H7 (cell line): ENCODE measurements at places on chromosomes 7 and 10. TPM values are rescaled to one million over a fixed set of nuclear protein-coding genes. Genes with fewer than 3 reads are reported as not detected.

Gene FKBP6
- total RNA-seq: 0.10 TPM in 1 of 2 replicates, not detected in the other

Gene ZNF485
- total RNA-seq: 3.7 and 4.9 TPM in 2 replicates

Gene HTR5A
- not detected in 2 replicates for total RNA-seq

Gene GALNT17
- 67.7 and 72.3 TPM in 2 replicates for total RNA-seq

DNA sequence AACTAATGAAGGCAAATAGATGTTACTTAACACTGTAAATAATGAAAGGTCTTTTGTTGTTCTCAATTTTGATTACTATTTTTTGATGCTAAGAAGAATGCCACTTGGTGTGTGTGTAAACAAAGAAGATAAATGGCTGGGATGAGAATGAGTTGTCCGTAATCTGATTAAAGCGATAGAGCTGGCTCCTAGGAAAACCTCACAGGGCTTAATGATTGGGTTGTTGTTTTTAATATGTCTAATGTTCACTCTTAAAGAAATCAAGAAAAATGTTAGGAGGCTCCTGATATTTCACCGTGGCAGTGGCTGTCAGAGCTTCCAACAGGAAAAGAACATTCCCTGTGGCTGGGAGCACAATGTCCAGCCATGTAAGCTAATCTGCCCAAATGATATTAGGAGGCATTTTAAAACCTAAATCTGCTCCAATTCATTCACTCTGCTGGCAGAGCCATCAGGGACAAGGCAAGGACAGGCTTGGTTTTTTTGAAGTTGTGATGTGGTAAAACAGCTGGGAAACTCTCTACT is 243.9 kb downstream of the SNX10 start:
- no peak for DNase-seq

DNA sequence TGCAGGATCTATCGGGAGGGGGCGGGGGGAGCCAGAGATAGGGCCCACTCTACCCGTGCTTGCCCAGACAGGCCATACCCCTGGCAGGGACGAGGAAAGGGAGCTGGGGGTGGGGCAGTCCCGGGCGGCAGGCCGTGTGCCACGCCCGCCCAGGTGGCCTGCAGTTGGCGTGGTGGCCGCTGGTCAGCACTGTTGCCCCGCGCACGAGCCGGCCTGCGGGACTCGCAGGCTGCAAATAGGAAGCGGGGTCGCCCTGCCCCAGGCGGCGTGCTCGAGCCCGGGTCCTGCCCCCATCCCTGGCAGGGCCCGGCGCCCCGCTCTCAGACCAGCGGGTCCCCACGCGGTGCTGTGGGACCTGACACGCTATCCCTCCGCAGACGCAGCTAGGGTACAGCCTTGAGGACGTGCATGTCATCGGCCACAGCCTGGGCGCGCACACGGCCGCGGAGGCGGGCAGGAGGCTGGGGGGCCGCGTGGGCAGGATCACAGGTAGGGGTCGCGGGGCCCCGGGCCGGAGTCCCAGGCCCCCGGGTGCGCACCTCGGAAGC is 6.7 kb downstream of the PNLIPRP2 start:
- peak; percentile 93 for DNase-seq

- peak; percentile 15 for DNase-seq
Observed at GRCh38 chr7:90210981-90211380, 559 bp upstream of the STEAP2 start.

- no peak for DNase-seq
Observed at GRCh38 chr7:34269084-34269483, 363.7 kb downstream of the BMPER start.

- DNase-seq: no peak
Observed at GRCh38 chr10:78952686-78953085, 116.1 kb upstream of the ZMIZ1 start.

DNA sequence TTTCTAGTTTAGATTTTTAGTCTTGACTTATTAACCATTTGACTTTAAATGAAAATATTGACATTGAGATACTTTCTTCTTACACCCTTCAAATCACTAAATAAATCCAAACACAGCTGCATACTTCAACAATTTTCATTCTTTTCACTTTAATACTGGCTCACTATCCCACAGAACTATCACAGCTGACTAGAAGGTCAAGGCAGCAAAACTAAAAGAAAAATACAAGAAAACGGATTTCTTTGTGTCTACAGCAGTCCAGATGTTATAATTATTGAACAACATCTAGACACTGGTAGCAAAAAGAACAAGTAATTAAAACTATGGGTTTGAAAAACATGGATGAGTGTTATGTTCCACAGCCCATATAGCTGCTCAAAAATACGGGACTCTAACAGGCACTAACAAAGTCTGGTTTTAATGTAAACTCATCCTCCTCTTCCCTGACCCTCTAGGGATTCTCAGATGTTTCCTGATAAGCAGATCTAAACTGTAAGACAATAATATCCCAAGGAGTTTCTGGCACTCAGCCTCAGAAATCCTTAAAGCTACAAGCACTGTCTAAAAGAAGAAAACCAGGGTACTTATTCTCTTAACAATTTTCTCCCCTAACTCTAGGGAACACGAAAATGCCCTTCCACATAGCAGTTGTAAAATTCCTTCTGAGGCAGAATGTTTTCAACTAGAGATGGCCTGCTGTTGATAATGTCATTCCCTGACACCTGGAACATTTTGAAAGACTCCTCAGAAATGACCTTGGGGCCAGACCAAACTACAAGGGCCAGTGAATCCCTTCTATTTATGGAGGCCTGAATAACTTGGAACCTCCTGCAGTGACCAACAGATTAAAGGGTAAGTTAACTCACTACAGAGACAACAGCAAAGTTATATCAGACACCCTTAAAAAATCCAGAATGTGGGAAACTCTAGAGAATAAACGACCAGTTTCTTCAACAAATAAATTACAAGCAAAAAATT is 12.8 kb downstream of the DNMBP start:
- DNase-seq: no peak
